ENCODE measurements at places on chromosomes 7 and 10.

DNA sequence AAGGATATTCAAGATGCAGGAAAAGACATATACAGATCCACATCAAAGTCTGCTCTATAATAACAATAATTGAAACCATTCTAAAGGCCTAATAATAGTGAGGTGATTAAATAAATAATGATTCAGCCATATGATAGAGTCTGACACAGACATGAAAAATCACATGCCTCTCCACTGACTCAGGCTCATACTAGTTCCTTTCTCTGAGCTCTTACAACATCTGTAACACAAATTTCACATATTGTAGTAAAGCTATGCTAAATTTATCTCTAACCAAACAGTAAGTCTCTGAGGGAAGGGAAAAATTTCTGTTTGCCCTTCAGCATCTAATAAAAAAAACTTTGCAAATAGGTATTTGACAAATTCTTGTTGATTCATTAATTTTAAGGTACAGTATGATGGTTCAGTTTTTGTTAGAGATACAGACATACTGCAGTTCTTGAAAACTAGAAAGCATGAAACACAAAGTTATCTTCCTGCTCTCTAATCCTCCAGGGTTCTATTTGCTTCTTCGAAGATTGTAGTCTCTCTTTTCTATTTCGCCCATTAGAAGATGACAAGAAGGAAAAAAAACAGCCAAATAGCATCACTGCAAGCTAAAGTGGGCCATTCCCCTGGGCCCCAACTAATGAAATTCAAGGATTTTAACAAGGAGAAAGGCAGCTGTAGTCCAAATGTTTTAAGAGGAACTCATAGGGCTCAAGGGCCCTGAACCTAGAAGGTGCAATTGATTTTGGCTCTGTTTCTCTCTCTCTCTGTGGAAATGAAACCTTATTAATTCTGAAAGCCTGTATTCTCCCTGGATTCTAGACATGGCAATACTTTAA lies 53.9 kb downstream of the CUBN start:
- no peak for DNase-seq

DNA sequence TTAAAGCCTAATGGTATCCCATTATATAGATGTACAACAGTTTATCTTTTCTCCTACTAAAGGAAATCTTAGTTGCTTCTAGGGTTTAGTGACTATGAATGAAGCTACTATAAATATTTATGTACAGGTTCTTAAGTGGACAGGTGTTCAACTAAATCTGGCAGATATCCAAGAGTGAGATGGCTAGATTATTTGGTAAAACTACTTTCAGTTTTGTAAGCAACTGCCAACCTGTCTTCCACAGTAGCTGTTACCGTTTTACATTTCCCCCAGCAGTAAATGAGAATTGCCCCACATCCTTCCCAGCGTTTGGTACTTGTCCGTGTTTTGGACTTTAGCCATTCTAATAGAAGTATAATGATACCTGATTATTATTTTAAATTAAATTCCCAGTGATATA lies 144.9 kb upstream of the MAGI2 start:
- peak; percentile 12 for DNase-seq

DNA sequence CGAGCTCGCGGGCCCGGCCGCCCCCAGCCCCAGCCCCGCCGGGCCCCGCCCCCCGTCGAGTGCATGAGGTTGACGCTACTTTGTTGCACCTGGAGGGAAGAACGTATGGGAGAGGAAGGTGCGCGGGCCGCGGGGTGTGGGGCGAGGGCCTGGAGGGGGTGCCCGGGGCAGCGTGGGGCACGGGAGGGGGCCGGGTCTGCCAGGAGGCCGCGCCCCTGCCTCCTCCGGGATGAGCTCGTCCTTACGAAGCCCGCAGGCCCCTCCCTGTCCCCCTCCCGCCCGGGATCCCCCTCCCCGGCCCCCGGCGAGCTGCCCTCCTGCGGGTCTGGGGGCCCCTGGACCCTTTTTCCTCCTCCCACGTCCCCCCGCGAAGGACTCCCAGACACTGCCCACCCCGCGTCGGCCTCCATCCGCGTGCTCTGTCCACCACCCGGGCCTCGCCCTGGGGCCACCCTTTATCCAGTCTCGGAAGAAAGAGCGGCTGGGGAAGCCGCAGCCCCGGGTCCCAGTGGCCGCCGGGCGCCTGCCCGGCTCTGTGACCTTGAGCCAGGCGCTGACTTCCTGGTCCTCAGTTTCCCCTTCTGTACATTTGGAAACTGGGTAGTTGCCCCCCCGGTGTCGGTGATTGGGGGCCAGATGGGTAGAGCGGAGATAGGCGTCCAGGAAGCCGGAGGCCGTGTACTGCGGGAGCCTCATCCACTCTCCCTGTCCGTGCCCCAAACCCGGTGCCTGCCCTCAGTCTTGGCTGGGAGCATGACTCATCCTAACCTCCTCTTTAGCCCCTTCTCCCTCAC lies 521 bp downstream of the LIMK1 start:
- DNase-seq, result peak; percentile 50

GRCh38 chr7:143295870-143296269 lies 7.7 kb downstream of the CASP2 start:
- no peak for DNase-seq

DNA sequence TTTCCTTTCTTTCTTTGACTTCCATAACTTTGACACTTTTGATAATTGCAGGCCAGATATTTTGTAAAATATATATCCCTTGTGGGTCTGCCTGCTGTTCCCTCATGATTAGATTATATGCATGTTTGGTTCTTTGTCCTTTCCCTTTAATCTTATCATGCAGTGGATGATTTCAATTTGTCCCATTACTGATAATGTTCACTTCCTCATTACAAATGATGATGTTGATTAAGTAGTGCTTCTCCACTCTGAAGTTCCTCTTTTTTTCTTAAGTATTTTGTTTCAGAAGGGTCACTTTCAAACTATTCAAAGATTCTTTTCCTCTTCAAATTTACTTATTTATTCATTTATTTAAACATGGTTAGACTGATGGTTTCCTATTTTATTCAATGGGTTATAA lies 898.1 kb downstream of the XPNPEP1 start:
- no peak for DNase-seq

DNA sequence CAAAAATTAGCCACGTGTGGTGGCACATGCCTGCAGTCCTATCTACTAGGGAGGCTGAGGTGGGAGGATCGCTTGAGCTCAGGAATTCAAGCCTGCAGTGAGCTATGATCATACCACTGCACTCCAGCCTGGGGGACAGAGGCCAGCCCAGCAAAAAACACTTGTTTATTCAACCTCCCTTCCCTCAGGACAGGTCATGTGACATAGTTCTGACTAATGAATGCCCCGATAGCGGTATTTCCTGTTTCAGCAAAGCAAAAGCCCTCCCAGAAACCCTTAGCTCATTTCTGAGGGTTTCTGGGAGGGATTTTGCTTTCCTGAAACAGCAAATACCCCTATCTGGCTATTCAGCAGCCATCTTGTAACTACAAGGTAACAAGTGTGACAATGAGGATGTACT lies 157.1 kb downstream of the GATA3 start:
- DNase-seq, result no peak
